ENCODE measurements at places on chromosomes 16 and 17. TPM values are rescaled to one million over a fixed set of nuclear protein-coding genes. Genes with fewer than 3 reads are reported as not detected.

Gene CRYM
- total RNA-seq: 63.4 TPM

GRCh38 chr17:34302636-34303035 is 16.6 kb upstream of the CCL8 start:
- no peak for DNase-seq

GRCh38 chr17:43219746-43220380 is 8.2 kb downstream of the TMEM106A start:
- DNase-seq: no peak

Gene TPSG1
- not detected for total RNA-seq

DNA sequence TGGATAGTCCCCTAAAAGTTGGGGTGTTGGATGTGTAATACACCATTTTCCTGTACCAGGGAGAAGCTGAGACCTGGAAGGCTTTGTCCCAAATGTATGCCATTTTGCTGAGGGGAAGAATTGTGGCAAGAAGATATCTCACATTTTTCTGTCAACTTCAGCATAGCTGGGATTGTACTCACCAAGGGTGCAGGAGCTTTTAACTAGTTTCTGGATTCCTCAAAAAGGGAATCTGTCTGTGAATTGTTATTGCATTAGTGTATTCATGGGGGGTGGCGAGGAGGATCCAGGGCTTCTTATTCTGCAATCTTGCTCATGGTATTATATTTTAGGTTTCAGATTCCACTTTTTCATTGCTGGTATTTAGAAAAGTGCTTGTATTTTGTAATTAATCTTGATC is 208.2 kb upstream of the MYOCD start:
- DNase-seq: no peak

DNA sequence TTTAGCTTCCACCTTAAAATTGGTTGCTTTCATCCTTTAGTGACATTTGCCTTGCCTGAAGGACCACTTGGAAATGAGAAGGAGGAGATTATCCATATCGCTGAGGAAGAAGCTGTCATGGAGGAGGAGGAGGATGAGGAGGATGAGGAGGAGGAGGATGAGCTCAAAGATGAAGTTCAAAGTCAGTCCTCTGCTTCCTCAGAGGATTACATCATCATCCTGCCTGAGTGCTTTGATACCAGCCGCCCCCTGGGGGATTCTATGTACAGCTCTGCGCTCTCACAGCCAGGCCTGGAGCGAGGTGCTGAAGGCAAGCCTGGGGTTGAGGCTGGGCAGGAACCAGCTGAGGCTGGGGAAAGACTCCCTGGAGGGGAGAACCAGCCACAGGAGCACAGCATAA is 11.5 kb upstream of the TMEM106A start:
- DNase-seq: no peak

GRCh38 chr17:8555062-8555461 is 75.5 kb downstream of the MYH10 start:
- no peak for DNase-seq

- DNase-seq: no peak
Observed at GRCh38 chr16:84176192-84177053, 10.4 kb downstream of the TAF1C start.

- peak; percentile 78 for DNase-seq
Observed at GRCh38 chr17:73347351-73347750, 35.5 kb upstream of the CDC42EP4 start.

Gene CBFA2T3
- 9.2 TPM for total RNA-seq

DNA sequence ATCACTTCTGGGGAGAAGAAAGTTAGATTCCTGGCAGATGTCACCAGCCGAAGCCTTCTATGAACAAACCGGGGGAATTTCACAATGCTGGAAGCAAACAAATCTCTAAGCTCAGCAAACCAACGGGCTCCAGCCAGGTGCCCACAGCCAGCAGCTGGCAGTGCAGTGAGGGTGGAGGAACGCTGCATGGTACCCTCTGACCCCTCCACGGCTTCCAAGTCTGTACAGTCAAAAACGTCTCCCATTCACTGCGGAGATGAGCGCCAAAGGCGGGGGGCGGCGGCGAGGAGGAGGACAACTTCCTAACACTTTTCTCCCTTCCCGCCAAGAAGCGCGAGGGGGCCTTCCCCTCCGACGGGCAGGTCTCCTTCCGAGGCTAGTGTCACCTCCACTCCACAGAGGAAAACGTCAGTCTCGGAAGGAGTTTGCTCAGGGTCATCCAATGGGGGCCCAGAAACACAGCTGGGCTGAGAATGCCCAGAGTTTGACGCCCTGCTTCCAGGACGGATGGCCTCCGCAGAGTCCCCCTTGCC is 924 bp downstream of the ZNF598 start:
- DNase-seq: no peak

DNA sequence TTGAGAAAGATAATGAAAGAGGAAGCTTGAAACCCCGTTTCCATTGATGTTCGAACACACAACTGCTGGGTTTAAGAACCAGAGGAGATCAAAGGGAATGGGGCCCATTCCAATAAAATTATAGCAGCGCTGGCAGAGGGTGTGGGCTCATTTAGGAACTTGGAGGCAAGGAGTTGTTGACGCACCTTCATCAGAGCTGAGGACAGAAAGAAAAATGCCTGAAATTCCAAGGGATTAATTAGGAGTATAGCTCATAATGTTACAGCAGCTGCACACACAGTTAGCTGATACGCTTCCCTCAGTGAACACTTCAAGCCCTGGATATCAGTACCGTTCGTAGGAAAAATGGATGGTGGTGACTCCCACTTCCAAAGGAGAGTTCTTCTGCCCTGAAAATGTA is 127.2 kb downstream of the AXIN2 start:
- DNase-seq: no peak

Gene TMEM98
- total RNA-seq: 66.9 TPM

DNA sequence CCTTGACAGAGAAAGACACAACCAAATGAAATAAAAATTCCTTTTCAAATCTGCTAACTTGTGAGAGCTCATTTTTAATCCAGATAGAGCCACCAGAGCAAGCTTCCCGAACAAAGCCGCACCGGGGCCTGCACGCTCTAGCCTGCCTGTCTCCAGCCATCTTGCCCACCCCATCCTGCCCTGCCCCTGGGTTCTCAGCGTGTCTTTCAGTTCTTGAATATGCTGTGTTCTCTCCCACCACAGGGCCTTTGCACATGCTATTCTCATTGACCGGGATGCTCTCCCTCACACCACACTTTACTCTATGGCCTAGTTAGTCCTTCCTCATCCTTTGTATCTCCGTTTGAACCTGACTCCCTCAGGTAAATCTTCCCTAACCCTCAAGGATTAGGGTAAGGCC is 14.7 kb downstream of the SMIM5 start:
- no peak for DNase-seq

Gene CDH1
- 0.94 TPM for total RNA-seq

Gene KRT36
- 0.43 TPM for total RNA-seq

DNA sequence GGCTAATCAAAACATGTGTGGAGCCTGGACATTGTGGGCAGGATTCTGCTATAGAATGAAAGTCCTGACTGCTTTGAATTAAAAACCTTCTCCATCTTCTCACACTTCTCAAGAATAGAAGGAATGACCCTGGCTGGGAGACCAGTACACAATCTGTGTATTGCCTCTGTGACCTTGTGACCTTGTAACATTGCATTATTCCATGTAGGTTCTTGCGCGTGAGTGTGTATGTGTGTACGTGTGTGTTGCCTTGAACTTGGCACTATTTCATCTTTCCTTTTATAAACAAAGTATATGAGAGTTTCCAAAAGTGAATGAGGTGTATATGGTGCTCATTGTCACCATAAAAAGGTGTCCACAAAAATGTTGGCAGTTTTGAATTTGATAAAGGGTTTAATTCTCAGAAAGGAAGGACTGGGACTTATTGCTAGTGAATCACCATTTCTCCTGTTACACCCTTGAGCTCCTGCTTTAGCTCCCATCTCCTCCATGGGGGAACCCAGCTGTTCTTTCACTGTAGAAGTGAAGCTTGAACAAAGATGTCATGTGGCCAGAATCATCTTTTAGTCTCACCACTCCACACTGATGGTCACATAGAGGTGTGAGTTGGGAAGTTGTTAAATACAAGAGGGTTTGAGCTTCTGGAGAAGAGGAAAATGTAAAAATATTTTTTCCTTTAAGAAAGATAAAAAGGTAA is 244.9 kb downstream of the FTO start:
- no peak for DNase-seq

Measured in testis (tissue), 5 donors.